ENCODE measurements at places on chromosomes 2 and 18. TPM values are rescaled to one million over a fixed set of nuclear protein-coding genes. Genes with fewer than 3 reads are reported as not detected.

DNA sequence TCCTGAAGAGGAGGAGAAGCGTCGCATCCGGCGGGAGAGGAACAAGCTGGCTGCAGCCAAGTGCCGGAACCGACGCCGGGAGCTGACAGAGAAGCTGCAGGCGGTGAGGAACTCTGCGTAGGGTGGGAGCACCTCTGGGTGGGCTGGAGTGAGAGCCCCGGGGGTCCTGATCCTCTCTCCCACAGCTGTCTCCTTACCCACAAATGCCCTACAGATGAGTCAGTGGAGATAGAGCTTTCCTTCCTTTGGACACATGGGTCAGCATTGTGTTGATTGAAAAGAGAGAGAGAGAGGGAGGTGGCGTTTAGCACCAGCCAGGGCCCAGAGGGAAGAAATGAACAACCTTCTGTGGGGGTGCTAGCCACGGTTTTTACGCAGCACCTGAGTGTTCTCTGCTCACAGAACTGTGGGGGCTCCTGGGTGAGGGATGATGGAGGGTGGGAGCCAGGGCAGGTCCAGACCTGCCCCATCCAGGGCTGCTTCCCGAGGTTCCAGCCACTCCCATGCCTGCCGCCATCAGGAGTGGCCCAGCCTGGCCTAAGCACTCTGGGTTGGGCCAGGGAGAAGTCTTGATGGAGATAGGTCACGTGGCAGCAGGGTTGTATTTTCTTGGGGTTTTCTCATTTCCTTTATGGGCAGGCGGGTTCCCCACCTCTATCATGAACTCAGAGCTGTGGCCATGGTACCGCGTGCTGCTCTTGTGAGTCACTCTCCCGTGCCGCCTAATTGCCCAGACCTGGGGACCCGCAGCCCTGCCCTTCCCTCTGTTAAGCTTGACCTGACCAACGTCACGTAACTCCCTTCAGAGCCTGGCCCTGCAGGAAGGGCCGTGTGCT, 16.3 kb downstream of the FOSL2 start:
- no peaks in the 10 kb centered on the region for H3K27me3 ChIP-seq
- no peak for DNase-seq
- H3K4me1 ChIP-seq: no peaks in the 10 kb centered on the region

DNA sequence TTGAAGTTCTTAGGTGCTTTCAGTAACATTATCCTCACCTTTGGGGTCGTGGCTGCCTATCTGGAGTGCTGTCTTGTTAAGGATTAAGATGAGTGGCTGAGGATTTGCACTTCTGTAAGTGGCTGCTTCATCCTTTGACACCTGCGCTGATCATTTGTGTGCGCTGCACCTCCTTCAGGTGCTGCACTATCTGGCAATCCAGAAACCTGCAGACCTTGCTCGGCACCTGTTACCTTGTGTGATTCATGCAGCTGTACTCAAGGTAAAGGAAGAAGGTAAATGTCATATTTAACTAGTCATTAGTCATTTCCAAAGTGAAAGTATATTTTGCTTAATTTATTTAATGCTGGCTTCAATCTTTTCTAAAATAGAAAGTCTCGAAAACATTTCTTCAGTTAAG, 110.3 kb downstream of the RAB3GAP1 start:
- H3K36me3 ChIP-seq: peaks cover 3% of the 10 kb centered on the region
- no peak overlapping the region for H3K4me3 ChIP-seq
- no peaks in the 10 kb centered on the region for H3K27me3 ChIP-seq
- DNase-seq: no peak
- no peak overlapping the region for H3K27ac ChIP-seq

The ZEB2 gene
- 2.6 TPM for total RNA-seq

The PTH2R gene
- not detected for total RNA-seq

DNA sequence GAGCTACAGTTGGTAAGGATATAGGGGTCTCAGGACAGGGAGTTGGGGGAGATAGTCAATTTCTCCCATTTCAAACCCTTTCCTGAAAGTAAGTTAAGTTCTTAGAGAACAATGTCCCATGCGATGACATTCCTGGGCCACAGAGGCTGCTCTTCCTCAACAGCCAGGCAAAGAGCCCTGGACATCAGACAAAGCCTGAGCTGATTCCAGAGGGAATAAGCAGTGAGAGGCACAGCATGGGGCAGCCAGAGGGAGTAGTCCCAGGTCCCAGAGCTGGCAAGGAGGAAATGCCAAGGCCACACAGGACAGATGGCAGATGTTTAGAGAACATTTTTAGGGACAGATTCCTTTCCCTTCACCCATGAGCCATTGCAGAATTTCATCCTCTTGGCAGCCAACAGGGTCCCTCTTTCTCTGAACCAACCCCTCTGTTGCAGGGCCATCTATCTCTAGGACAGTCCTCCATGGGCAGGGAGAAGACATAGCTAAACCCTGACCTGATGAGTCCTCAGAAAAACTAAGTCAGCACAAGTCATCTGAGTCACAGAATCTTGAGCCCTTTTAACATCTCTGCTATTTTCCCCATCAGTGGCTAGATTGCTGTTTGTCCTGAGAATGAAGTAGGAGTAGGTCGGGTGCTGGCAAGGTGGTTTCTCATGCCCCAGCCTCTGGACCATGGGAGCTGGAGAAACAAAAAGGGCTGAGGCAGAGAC, 81.6 kb upstream of the STPG4 start:
- H3K4me3 ChIP-seq: no peak overlapping the region
- no peaks in the 10 kb centered on the region for H3K4me1 ChIP-seq
- no peaks in the 10 kb centered on the region for H3K27me3 ChIP-seq
- no peak for DNase-seq
- H3K36me3 ChIP-seq: no peaks in the 10 kb centered on the region
- no peak overlapping the region for H3K27ac ChIP-seq

DNA sequence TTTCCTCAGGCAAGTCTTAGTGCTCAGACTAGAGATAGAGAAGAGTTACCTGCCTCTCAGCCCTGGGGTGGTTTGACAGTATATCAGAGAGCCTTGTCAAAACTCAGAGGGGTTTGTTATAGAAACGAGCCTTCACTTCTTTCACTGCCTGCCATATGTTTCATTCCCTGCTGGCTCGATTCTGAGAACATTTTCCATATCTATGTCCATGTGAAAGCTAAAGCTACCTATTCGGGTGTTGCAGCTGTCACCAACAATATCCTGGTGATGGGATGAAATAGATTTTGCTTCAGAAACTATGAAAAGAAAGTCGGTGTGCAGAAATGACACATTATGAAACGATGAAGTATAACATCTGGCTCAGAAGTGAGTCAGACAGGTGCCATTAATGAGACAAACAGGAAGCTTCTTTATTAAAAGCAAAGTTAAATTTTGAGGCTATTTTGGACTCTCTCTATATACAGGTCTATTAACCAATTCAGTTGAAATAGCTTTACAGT, 56.1 kb upstream of the TANK start:
- 0 out of 2 replicates have a peak overlapping the region, but pooled peaks have one; percentile 6 for H3K4me3 ChIP-seq
- DNase-seq: peak; percentile 72
- H3K27ac ChIP-seq: peak overlapping the region; percentile 55
- no peaks in the 10 kb centered on the region for H3K27me3 ChIP-seq
- H3K4me1 ChIP-seq: peaks cover 19% of the 10 kb centered on the region

DNA sequence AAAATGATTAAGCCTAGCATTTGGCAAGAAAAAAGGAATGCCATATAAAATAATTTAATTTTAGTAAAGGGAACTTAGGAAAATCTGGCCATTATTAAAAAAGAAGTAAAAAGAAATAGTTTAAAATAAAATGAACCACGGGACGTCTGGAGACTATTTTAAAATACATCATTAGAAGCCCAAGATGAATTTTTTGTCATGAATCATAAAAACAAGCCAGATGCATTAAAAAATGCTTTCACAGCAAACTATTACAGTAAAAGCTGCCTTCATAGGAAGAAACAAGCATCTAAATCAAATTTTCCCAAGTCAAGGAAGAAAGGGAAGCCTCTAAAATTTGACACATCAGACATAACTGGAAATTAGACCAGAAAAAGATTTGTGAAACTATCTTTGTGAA, 33.0 kb downstream of the COL5A2 start:
- DNase-seq: no peak
- H3K27me3 ChIP-seq: no peaks in the 10 kb centered on the region
- no peak overlapping the region for H3K4me3 ChIP-seq
- H3K36me3 ChIP-seq: no peaks in the 10 kb centered on the region

The MRO gene
- total RNA-seq: not detected

The MERTK gene
- total RNA-seq: 1.0 TPM

DNA sequence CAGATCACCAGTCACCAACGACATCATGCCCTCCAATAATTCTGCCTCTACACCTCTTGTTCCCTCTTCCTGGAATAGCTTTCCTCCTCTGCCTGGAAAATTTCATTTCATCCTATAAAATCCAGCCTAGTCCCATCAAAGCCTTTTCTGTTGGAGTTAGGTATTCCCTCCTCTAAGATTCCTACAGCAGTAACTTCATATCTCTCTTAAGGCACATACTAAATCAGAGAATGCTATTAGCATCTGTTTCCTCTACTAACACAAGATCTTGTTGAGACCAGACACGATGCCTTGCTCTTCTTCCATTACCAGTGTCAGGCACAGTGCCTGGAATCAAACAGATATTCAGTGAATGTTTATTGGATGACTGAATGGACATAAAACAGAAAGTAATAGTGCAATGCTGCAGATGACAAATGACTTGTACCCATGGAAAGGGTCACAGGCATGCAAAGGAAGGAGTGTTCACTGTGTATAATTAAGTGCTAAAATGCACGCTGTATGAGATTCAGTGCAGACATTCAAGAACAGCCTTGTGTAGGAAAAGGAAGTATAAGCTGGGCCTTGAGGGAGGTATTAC, 342.0 kb upstream of the ACVR2A start:
- DNase-seq: no peak
- H3K4me3 ChIP-seq: no peak overlapping the region
- no peaks in the 10 kb centered on the region for H3K27me3 ChIP-seq
- H3K27ac ChIP-seq: no peak overlapping the region
- H3K36me3 ChIP-seq: no peaks in the 10 kb centered on the region

Data from GM12878 (cell line).